Lower leg skin (tissue), 4 donors: ENCODE measurements at places on chromosomes 2 and 18.

DNA sequence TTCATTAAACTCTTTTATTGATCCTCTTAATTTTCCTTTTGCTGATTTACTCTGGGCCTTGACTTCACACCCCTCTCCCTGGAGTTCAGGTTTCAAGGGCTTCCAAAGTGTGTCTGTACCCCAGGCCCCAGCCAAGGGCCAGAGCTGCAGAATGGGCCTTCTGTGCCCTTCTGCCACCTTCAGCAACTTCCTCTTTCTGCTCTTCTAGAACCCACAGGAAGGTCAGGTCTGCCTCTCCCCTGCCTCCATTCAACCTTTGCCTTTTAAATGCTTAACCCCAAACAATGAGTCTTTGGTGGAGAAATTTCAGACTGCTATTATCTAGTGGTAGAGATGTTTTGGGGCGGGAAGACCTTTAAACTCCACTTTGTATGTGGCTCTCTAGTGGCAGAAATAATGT, 63.1 kb downstream of the TSN start:
- no peak for DNase-seq

DNA sequence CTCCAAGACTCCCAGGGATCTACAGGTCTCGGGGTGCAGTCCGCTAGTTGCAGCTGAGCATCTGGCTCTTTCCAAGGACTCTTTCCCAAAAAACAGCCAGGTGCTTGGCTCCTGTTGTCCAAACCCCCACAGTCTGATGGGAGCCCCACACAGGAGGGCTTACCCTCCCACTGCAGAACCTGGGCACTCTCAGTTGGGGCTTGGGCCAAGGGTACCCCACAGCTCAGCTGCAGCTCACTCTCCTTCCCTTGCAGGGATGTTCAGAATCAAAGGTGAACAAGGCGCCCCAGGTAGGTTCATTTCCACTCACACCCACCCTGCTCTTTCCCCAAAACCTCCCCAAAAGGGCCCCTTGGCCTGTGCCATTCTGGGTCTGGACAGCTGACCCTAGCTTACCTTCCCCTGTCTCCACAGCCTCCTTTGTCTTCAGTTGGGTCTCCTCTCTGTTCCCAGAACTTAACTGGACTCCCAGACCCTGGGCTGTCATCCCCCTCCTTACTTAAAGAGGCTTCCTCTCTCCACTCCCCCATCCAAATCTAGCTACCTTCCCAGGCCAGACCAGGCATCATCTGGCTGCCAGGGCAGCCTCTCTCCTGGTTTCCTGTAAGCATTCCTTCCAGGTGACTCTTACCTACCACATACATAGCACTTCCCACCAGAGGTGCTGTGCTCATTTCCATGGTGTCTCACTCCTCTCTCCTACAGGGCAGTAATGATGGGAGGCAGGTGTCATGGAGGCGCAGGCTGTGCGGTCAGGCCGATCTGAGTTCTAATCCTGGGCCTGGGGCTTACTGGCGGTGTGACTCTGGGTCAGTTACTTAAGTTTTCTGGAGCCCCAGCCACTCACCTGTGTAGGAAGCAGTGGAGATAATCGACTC, 29.5 kb downstream of the MARCO start:
- DNase-seq, result no peak

GRCh38 chr2:35447215-35447614, 908.4 kb upstream of the CRIM1 start:
- no peak for DNase-seq

DNA sequence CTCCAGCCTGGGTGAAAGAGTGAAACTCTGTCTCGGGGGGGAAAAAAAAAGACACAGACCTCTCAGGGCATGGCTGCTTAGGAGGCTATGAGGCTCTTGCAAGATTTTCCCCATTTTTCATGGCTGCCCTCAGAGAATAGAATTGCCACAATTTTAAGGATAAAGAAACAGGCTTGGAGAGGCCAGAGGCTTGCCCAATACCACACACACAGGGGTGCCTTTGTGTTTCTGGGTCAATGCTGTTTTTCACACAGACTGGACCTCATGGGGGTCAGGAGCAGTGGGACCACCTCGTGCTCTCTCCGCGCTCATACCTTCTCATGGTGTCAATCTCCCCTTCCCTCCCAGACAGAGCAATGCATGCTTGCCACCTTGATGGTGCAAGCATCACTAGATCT, 65.4 kb upstream of the ST3GAL5 start:
- DNase-seq, result no peak

GRCh38 chr2:239225871-239226561, 174.8 kb downstream of the HDAC4 start:
- DNase-seq, result peak; percentile 83

GRCh38 chr2:241412144-241412543, 56.1 kb downstream of the FARP2 start:
- no peak for DNase-seq

- no peak for DNase-seq
These were observed 92.1 kb downstream of the SMAD2 start for GRCh38 chr18:47838396-47838795.

DNA sequence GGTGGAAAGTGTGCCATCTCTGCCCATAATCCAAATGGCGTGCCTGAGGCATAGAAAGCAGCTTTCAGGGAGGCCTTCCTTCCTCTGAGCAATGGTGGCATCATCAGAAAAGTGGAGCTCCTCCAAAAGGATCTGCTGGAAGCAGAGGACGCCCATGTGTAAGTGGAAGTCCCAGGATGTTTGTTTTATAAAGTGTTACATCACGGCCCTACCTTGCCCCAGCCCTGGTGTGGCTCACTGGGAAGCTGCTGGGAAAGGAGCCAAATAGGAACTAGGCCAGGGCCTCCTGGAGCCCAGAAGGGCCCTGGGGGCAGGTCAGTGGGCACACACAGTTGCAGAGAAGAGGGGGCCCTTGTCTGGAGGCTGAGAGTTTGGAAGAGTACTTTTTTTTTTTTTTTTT, 4.2 kb upstream of the ODC1 start:
- DNase-seq, result no peak

GRCh38 chr2:12076810-12077209, 330.4 kb downstream of the LPIN1 start:
- DNase-seq, result no peak

DNA sequence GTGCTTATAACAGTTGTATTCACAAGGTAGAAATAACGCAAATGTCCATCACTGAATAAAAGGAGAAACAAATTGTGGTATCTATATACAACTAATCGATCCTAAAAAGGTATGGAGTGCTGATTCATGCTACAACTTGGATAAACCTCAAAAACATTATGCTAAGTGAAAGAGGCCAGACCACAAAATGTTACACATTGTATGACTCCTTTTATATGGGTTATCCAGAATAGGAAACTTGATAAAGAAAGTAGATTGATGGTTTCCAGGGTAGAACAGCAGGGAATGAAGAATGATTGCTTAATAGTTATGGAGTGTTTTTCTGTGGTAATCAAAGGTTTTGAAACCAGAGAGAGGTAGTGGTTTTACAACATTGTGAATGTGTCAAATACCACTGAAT, 432.2 kb upstream of the TRIB2 start:
- DNase-seq, result no peak

DNA sequence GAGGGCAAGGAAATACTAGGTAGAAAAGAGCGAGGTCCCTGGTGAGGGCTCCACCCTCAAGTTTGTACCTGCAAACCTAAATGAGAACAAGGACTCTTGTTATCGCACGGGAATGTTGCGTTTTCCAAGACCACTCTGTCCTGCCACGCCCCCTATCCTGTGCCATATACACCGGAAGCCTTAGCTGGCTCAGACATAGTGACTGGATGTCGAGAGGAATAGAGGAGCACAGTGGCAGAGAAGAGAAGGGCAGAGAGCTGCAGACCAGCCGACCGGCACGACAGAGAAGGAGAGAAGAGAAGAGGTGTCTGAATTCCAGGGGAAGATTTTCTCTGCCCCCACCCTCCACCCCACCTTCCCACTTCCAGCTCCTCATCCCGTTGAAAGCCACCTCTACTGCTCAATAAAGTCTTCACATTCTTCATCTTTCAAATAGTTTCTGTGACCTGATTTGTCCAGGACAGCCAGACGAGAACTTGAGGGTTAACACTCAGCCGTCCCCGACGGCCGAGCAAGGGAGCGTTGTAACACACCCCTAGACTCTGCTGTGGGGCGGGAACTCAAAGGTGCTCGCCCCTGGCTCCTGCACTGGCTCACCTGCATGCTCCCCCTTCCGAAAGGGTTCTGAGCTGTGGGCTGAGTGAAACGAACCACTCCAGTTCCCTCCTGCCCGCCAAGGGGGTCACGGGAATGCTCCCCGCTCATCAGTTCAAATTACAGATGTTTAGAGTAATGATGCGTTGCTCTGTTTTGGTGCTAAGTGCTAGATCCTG, 24.9 kb upstream of the COL3A1 start:
- no peak for DNase-seq

GRCh38 chr2:132468821-132469675, 52.4 kb downstream of the GPR39 start:
- no peak for DNase-seq

DNA sequence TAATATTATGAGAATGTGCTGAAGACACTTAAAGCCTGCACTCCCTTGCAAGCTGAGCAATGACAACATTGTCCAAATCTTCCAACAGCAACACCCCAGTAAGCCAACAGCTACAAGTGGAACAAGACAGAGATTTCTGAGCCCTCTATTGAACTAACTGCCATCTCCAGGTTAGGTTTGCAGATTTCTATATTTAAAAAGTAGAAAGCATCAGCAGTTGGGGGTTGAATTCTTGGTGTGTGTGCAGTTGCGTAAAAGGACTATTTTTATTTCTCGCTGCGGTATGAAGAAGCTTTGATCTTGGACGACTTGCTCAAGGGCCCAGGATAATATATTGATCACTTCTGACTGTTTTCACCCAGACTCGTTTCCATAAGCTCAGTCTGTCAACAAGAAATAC, 106.2 kb upstream of the ZFP36L2 start:
- no peak for DNase-seq

DNA sequence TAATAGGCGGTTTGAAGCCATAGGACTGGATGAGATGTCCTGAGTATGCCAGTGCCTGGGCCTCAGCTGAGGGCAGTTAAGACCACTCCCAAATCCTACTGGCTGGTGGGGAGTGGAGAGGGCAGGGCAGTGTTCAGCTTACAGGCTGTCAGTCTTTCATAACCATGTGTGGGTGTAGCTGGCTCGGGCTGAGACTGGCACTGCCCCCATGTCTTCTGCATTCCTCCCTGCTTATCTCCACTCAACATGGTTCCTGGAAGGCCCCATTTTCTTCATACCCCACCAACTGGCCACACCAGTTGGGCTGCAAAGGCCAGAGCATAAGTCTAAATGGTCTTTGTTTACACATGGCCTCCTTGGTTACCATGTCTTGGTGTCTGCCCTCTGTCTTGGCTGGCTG, 17.2 kb upstream of the IL37 start:
- no peak for DNase-seq

DNA sequence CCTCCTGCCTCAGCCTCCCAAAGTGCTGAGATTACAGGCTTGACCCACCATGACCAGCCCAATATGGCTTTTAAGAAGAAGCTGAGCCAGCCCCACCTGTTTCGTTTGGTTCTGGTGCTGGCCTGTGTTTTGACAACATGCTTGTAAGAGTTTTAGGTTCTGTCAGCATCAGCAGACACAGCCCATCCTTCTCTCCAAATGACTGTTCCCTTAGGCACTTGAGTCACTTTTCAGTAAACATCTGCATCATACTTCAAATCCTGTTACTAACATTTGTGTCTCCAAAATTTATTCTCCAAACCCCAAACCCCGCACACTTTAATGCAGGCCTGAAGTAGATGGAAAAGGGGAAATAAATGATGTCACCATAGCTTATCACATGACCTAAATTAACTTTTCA, 1118.5 kb downstream of the TSN start:
- no peak for DNase-seq

DNA sequence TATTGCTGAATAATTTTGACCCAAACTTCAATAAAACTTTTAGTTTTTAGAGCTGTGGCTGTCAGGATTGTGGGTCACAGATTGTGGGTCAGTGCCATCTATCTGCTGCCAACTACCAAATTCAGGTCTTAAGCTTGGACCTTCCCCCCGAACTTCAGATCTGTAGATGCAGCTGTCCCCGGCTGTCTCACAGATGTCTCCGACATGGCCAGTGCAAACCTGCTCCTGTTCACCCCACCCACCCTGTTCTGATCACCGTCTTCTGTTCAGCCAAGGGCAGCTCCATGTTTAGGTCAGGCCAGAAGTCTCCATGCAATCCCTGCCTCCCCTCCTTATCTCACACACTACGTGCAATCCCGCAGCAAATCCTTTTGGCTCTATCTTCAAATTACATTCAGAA, 175.0 kb downstream of the PRKCE start:
- DNase-seq, result peak; percentile 76

DNA sequence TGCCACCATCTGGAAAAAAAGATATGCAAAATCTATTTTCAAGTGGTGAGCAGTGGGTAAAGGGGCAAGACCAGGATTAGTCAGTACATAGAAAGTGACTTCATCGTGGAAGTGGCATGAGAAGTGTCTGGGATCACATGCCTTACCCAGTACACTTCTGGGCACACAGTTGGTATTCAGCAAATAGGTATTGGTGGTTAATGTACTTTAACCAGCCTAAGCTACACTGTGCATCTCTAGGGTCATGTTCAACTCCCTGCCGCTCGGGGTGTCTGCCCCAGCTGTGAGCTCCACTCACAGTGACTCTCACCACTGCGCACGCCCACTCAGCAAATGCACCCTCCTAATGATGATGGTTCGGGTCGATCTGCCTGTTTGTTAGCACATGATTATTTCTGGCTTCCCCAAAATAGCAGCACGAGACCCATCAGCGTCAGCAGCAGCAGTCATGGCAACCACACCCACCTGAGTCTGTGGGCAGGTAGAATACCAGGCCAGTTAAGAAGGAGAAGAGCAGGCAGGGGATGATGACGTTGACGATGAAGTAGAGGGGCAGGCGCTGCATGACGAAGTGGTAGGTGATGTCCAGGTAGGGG, 11.1 kb downstream of the CHRNA1 start:
- peak; percentile 78 for DNase-seq

GRCh38 chr2:36380624-36381481, 25.3 kb downstream of the CRIM1 start:
- DNase-seq, result peak; percentile 85

DNA sequence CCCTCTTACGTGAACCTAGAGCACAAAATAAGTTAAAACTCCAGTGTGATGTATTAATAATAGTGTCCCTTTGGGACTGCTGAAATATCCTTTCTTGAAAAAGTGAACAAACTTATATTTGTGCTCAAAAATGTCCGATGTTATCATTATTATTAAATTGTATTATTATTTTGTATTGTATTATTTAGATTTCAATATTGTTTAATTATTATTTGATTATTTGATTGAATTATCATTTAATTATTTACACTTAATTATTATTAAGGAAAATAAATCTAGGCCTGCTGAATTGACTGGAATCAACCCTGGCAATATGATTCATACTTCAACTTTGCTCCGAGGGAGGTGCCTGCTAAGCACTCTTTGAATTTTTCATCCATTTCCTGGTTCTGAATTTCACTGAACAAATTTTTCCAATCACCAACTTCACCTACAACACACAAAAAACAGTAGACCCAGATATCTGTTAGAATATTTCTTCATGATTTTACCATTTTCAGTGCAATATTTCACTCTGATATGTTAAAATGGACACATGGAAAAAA, 10.9 kb upstream of the EIF2AK2 start:
- no peak for DNase-seq
